Neural crest cell (in vitro differentiated cells): ENCODE measurements at places on chromosomes 11 and 22. TPM values are rescaled to one million over a fixed set of nuclear protein-coding genes. Genes with fewer than 3 reads are reported as not detected.

DNA sequence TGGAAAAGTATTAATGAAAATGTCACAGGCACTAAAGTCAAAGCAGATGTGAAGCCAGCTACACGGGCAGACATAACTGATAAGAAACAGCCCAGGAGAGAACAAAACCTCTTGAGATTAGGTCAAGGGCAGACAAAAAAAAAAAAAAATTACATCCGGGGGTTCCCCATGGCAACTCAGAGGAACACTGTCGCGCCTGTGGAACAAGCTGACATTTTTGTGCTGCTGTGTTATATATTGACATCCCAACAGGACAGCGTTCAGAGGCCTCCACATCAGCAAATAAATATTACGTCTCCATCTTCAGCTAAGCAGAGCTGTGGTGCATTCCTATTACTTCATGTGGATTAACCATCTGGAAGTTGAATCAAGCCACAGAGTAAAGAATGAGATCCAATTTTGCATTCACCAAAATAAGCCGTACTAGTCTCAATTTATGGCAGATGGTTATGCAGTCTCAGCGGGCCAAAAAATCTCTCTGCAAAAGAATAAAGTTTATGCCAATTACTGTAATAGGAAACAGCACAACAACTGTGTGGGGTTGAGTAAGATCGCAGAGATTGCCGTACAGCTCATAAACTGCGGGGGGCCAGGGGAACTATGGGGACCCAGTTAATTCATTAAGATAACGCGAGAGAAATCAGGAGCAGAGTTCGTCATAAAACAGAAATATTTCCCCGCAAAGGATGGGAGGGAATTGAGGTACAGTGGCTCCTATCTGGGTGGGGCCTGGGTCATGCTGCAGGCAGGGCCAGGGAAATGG, 41.3 kb upstream of the MN1 start:
- DNase-seq: no peak

GRCh38 chr11:121722431-121723245, 269.9 kb upstream of the SORL1-AS1 start:
- peak; percentile 62 for DNase-seq

GRCh38 chr22:24592058-24592850, 619 bp downstream of the LRRC75B start:
- peak; percentile 29 for DNase-seq

GRCh38 chr22:18031695-18032454, 7.5 kb upstream of the MICAL3 start:
- DNase-seq: no peak

- DNase-seq: peak; percentile 38
Observed at GRCh38 chr11:45803971-45804760, 783 bp upstream of the SLC35C1 start.

- DNase-seq: no peak
Observed at GRCh38 chr11:87215236-87215635, 177.5 kb downstream of the TMEM135 start.

DNA sequence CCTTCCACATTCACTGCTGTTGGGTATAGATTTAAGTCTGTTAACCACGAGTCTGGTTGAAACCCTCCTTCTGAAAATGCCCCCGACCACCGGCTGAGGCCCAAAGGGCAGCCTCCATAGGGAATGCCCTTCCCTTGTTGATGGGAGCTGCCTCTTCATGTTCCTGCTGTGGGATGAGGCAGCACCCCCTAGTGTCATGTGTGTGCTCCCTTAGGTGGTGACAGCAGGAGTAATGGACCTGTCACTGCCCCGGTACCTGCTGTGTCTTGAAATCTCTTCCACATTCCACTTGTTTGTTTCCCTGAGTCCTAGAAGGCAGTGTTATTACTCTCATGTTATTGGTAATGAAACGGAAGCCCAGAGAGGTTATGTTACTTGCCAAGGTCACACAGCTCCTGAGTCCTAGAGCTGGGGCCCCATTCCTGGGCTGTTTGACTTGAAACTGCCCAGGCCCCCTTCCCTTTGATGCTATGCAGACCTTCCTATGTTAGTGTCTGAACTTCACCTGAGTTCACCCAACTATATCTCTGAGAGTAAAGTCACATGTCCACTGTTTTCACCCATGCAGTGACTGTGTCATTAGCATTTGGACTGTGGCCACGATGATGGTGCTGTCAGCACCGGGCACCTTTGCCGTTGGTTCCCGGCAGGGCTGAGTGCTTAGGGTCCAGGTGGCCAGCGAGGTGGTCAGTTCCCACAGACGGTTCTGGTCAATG, 234.3 kb downstream of the TBC1D22A start:
- DNase-seq: no peak

GRCh38 chr11:121670266-121670665, 217.5 kb upstream of the SORL1-AS1 start:
- no peak for DNase-seq

GRCh38 chr22:41305646-41306045, 4.3 kb downstream of the ZC3H7B start:
- DNase-seq: no peak

GRCh38 chr22:29270475-29271271, 2.6 kb downstream of the EWSR1 start:
- DNase-seq: no peak

Gene GLYATL2
- total RNA-seq: 2.3 and 2.4 TPM in 2 replicates

Gene RTN4R
- 17.9 and 19.0 TPM in 2 replicates for total RNA-seq

Gene CRELD2
- 39.6 and 43.8 TPM in 2 replicates for total RNA-seq

Gene DNAL4
- total RNA-seq: 18.0 and 18.9 TPM in 2 replicates

Gene DEUP1
- total RNA-seq: 0.70 and 0.80 TPM in 2 replicates
